ENCODE measurements at places on chromosomes 4 and X.

- DNase-seq = no peak
Observed at GRCh38 chrX:31240982-31241381, 169.1 kb upstream of the FTHL17 start.

DNA sequence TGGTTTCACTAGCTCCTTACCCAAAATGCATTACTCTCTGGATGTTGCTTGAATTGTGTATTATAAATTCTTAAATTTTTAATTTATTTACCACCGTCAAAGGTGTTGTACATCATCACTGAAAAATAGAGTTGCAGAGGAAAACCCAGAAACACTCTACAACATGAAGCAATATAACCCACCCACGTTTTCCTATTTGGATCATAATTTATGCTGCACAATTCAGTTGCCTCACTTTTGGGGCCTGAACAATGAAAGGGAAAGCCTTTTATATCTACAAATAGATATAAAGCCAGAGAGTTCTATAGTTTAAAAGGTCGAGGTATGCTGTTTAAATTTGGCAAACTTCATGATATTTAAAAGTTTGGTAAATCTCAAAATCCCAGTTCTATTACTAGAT, 115.4 kb downstream of the MGST2 start:
- no peak for DNase-seq

DNA sequence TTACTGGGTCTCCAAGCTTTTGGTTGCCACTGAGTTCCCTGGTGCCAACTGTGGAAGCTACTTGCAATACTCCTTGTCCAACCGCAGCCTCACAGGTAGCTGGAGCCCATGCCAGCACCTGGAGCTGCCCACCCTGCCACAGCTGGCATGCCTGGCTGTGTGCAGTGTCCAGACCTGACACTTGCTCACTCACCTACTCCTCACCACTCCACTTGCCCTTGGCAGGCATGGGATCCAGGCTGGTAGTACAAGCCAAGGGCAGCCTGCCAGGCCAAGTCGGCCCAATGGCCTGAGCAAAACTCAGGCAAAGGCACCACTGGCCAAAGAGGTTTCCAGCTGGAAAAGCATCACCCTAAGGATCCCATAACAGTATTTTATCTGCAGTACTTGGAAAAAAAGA, 246.3 kb downstream of the PDGFC start:
- DNase-seq = no peak

- no peak for DNase-seq
Observed at GRCh38 chr4:158715802-158716201, 7.4 kb downstream of the PPID start.

DNA sequence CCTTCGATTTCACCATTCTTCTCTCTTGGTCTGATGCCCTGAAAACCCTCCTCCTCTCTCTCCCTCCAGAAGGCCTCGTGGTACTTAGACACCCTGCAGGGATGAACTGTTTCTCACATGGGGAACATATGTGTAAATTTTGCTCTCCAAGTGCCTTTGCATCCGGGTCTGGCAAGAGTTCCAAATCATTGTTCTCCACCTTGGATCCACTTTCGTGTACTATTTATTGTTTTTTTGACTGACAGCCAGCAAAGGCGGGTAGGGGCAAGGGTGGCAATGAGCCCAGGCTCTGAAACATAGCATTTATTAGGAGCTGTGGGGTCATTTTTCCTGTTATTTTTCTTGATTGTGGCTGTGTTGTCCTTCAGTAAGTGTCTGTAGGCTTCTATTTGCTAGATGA, 81.7 kb downstream of the RTL5 start:
- DNase-seq = no peak

DNA sequence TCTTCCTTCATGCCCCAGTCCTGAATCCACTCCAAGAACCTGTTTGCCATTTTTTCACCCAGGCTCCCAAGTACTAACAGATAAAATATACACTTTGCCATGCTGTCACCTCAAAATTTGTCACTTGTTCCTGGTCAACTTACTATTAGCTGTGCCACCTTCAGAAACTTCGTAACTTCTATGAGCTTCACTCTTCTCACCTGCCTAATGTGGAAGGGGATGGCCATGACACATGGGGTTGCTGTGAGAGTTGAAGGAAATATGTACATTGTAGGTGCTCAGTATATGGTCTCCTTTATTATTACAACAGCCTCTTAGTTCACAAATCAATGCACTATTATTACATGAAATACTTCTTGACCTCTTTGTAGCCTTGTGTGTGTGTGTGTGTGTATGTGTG, 10.4 kb downstream of the TMSB4X start:
- no peak for DNase-seq

GRCh38 chrX:100643956-100644860, at the start of gene SRPX2:
Gene SRPX2, plus strand, starts transcription at chrX:100644199. Its CDS starts 2,124 bp downstream, at chrX:100646323.
- DNase-seq = no peak

DNA sequence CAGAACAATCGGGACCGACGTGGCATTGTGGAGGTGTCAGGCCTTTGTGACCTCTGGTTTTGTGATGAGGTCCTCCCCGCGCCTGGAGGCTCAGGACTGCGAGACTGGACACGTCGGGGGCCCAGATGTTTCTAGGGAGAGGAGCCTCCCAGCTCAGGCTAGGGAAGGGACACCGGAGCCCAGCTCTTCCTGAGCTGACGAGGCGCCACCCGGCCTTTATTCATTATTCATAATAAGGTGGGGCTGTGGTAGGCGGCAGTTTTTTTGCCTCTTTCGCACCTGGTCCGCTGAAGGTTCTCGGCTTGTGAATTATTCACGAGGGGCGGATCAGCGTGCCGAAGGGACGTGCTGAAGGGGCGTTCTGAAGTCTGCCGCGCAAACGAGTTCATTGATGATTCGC, 2.3 kb upstream of the UBA1 start:
- DNase-seq = no peak

- no peak for DNase-seq
Observed at GRCh38 chr4:184409911-184410692, 64.2 kb downstream of the IRF2 start.

DNA sequence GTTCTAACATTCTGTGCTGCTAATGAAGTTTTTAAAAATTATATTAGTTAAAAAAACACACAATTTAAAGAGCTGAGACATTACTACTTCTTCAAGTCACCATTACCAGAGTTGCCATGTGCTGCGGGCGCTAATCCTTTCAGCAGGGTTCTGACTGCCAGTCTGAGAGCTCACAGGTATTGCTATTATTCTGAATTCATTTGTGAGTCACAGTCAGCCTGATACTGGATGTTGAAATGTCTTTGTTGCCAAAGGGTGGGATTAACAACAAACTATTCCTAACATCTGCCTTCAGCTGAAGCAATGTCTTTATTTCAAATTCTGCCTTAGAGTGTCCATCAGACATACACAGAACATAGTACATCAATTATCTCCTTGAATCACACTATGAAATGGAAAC, 197.1 kb upstream of the FGF13 start:
- no peak for DNase-seq

DNA sequence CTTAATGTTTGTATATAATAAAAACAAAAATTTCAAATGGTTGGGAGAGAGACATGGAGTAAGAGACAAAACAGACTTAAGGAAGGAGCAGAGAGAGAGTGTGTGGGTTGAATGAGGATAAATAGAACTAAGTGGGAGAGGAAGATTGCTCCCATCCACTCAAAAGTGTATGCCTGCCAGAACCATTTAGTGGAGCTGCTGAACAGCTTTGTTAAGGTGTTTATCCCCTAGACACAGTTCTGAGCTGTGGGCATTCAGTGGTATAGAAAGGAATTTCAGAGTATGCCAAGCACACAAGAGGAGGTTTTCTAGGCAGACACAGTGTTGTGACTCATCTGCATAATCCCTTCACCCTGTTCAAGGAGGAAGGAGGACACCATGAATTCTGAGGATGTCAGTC, 508.6 kb upstream of the EPHA5 start:
- no peak for DNase-seq

DNA sequence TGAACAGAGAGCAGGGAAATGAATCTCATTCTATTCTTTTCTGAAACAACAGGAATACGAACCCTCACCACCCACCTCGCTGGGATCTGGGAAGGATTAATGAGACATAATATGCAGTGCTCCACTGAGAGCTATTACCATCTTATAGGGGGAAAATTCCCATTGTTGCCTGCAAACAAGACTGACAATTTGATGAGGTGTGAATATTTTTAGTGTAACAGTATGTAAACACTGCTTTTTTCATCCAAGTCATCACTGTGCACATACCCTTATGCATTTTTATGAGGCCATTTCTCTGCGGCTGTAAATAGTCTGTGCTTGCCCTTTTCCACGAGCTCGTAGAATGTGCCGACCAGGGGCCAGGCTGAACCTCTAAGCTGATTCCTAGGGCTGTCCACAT, 285.6 kb upstream of the CPEB2 start:
- no peak for DNase-seq

Data from activated naive CD4-positive, alpha-beta T cell (primary cell).